Muscle of leg (tissue), 16 donors: ENCODE measurements at places on chromosomes 2 and 18.
A peak's percentile ranks its signal among the peaks of the same experiment; 100 is the strongest.

- DNase-seq: no peak
These were observed 88.0 kb downstream of the HNRNPLL start for GRCh38 chr2:38514603-38515154.

GRCh38 chr18:5417342-5417741 lies 121.8 kb upstream of the ZBTB14 start:
- peak; percentile 78 for DNase-seq

DNA sequence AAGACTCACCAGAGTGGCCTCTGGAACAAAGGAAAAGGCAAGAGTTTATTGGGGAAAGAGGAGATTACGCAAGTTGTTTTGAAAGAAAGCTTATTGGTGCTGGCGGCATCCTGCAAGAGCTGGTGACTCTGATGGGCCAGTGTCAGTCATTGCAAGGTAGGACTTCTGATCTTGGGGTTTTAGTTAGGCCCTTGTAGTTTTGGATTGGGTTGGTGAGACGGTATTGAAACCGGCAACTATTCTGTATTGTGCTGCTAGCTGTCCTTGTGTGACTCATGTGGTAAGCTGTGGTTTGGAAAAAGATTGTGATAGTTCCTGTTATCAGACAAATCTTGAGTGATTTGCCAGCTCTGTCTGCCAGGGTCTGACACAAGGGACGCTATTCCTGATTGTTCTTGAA lies 159.1 kb upstream of the PIEZO2 start:
- no peak for DNase-seq

- no peak for DNase-seq
These were observed 13.3 kb upstream of the POLE4 start for GRCh38 chr2:74944987-74945787.

- DNase-seq: no peak
These were observed 13.9 kb downstream of the PCARE start for GRCh38 chr2:29060441-29060840.
